ENCODE measurements at places on chromosomes 12 and 14. TPM values are rescaled to one million over a fixed set of nuclear protein-coding genes. Genes with fewer than 3 reads are reported as not detected.

Gene OR6C2
- not detected for total RNA-seq

Gene ZDHHC22
- 0.16 TPM for total RNA-seq

Gene LTBR
- total RNA-seq = 17.0 TPM

Gene NTF3
- 1.1 TPM for total RNA-seq

Gene GLS2
- total RNA-seq = 0.31 TPM

Gene NR4A1
- total RNA-seq = 6.7 TPM

Gene BDKRB2
- 0.40 TPM for total RNA-seq

Gene RPL10L
- not detected for total RNA-seq

Gene ABCD2
- not detected for total RNA-seq

Gene CCDC198
- total RNA-seq = not detected

All from osteocyte (in vitro differentiated cells).